Fibroblast of lung (primary cell): ENCODE measurements at places on chromosomes 2 and 18. TPM values are rescaled to one million over a fixed set of nuclear protein-coding genes. Genes with fewer than 3 reads are reported as not detected.
A peak's percentile ranks its signal among the peaks of the same experiment; 100 is the strongest.

DNA sequence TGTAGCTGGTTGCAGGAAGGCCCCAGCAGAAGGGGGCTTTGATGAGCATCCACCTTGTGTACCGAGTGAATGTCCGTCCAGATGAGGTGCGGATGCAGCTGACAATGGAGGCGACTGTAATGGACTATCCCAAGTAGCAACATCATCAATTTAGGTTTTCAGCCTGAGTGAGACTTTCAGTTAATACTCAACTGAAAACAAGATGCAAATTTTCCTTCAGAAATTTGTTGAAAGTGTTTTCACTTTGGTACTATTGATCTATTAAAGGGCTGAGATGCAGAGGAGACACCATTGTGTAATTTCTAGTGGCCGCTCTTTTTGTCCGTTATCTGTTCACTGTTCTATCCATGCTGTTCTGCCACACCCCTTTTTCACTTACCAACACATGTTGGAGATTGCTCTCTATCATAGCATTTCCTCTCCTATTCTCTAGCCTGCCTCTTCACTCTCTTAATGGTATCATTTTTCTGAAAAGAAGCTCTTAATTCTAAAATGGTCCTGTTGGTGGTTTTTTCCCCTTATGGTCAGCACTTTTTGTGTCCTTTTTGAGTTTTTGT is 12.0 kb upstream of the CASP8 start:
- no peak for DNase-seq
- no peaks in the 10 kb centered on the region for H3K4me1 ChIP-seq
- H3K27ac ChIP-seq = no peak overlapping the region
- H3K4me3 ChIP-seq = no peak overlapping the region

Gene UGT1A7
- total RNA-seq = not detected in 2 replicates

Gene TRPM8
- total RNA-seq = under 0.01 and 0.99 TPM in 2 replicates

DNA sequence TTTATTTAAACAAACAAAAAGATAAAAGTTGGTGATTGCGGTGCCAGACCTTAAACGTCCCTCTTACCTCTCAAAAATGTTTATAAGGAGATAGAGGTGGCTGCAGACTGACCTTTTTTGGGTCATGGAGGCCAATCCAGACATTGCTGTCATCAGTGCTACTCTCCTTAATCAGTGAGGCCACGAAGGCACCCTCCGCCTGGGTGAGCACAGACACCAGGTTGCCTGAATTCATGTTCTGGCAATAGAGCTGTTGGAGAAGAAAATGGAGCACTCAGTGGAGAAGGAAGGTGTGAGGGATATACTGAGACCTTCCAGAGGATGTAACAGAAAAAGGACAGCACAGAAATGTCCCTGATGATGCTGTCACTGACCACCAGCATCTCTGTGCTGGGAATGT is 1.5 kb downstream of the REG1B start:
- no peak overlapping the region for H3K27ac ChIP-seq
- H3K4me3 ChIP-seq = no peak overlapping the region
- no peaks in the 10 kb centered on the region for H3K27me3 ChIP-seq

Gene PLEKHM3
- 17.2 and 20.1 TPM in 2 replicates for total RNA-seq

- peaks cover 8% of the 10 kb centered on the region for H3K4me1 ChIP-seq
- H3K36me3 ChIP-seq = no peaks in the 10 kb centered on the region
- no peak overlapping the region for H3K4me3 ChIP-seq
- no peaks in the 10 kb centered on the region for H3K27me3 ChIP-seq
- peak; percentile 29 for DNase-seq
Observed at GRCh38 chr2:229927817-229928321, 5.6 kb downstream of the FBXO36 start.

GRCh38 chr2:3427272-3427671 is 47.8 kb downstream of the TRAPPC12 start:
- no peak overlapping the region for H3K4me3 ChIP-seq
- no peak overlapping the region for H3K27ac ChIP-seq
- H3K36me3 ChIP-seq = peaks cover 15% of the 10 kb centered on the region
- no peaks in the 10 kb centered on the region for H3K27me3 ChIP-seq
- no peaks in the 10 kb centered on the region for H3K4me1 ChIP-seq

Gene CPLX4
- not detected in 2 replicates for total RNA-seq

DNA sequence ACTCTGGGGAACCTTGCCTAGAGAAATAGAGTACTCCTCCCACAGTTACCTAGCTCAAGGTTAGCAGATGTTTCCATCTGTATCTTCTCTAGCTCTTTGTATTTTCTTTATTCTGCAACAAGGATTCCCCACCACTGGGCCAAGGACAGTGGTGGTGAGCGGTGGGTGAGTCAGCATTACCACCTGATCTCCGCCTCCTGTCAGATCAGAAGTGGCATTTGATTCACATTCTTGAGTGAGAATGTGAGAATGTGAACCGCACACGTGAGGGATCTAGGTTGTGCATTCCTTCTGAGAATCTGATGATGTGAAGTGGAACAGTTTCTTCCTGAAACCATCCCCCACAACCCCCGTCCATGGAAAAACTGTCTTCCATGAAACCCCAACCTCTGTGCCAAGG is 9.0 kb downstream of the EPB41L3 start:
- H3K4me3 ChIP-seq = no peak overlapping the region
- DNase-seq = no peak
- no peaks in the 10 kb centered on the region for H3K4me1 ChIP-seq
- H3K27me3 ChIP-seq = no peaks in the 10 kb centered on the region
- no peaks in the 10 kb centered on the region for H3K36me3 ChIP-seq

DNA sequence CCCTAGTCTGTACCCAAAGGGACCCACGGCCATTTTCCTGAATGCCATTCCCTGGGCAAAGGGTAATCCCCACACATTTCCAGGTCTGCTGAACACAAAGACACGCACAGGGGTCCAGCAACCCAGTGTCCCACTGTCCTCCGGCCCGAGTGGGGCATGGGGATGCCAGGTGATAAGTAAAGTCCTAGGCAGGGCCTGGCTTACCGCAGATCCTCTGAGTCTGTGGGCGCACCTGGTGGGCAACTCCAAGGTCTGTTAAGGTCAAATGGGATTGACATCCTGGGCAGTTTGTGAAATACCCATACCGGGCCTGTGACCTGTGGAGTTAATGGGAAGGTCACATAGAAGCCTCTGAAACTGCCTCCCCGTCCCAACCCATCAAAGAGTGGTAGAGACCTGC is 116.1 kb downstream of the EIPR1 start:
- no peak for DNase-seq
- H3K4me1 ChIP-seq = no peaks in the 10 kb centered on the region
- no peaks in the 10 kb centered on the region for H3K36me3 ChIP-seq
- no peak overlapping the region for H3K4me3 ChIP-seq
- no peak overlapping the region for H3K27ac ChIP-seq

- H3K36me3 ChIP-seq = no peaks in the 10 kb centered on the region
- H3K27ac ChIP-seq = no peak overlapping the region
- no peaks in the 10 kb centered on the region for H3K27me3 ChIP-seq
- H3K4me3 ChIP-seq = no peak overlapping the region
Observed at GRCh38 chr2:114859726-114860510, 417.5 kb downstream of the DPP10 start.

- no peaks in the 10 kb centered on the region for H3K27me3 ChIP-seq
- no peak overlapping the region for H3K27ac ChIP-seq
- no peak for DNase-seq
- H3K36me3 ChIP-seq = no peaks in the 10 kb centered on the region
Observed at GRCh38 chr2:168773128-168773527, 29.3 kb upstream of the NOSTRIN start.

Gene CIB4
- not detected in 2 replicates for total RNA-seq

DNA sequence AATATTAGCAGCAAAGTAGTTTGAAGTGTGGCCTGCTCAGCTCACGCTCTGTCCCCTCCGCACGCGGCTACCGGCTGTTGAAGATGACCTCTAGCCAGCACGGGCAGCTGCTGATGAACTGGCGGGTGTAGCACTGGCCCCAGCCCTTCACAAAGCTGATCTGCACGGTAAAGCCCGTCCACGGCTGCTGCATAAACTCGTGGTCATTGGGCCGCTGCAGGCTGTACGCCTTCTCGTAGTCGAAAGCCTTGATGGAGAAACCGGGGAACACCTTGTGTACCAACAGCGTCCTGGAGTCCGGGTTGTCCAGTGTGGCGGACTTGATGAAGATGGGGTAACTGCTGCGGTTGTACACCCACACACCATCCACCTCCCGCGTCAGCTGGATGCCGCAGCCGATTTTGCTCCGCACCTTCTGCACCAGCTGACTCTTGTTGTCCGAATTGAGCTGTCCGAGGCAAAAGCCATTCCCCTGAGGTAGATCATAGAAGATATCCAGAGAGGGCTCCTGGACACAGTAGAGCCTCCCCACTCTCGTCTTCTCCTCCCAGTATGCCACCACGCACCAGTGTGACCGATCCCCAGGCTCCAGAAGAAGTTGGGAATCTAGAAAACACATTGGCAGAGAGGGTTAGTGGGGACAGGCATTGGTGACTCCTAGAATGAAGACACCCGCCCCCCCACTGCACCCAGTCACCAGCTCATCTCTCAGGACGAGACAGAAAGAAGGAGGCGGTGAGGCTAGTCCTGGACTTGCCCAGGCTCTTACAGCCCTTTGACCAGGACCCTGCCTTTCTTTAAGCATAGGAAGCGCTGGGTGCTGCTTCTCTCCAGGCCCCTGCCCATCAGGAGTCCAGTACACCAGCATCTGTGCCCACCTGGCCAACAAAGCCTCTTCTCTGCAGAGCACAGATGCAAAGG is 29.2 kb downstream of the SMAD7 start:
- peaks cover 32% of the 10 kb centered on the region for H3K4me1 ChIP-seq
- no peak overlapping the region for H3K4me3 ChIP-seq
- no peak overlapping the region for H3K27ac ChIP-seq

DNA sequence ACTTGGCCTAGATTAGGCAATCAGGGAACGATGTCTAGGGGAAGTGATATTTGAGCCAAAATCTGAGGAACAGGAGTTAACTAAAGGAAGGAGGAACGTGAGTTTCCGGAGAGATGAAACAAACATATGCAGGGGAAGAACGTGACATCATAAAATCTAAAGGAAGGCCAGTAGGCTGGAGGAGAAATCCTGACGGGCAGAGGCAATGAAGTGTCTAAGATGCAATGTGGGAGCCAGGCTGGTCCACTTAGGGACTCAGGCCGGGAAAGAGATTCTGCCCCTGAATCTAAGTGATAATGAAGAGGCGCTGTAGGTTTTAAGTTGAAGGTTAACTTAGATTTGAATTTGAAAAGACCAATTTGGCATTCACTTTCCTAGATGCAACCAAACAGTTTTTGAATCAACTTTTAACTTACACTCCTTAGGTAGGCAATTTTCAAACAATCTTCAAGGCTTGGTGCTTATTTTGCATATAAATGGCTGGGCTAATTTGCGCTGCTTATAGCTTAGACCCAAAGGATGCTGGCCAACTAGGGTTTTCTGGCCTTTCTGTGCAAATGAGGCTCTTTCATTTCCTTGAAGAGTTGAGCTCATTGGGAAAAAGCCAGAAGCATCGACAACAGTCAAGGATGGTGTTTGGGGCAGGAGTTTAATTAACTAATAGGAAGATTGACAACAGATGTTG is 221.7 kb downstream of the SOX11 start:
- no peaks in the 10 kb centered on the region for H3K36me3 ChIP-seq
- H3K4me3 ChIP-seq = no peak overlapping the region
- no peak overlapping the region for H3K27ac ChIP-seq

- H3K36me3 ChIP-seq = no peaks in the 10 kb centered on the region
- no peak overlapping the region for H3K27ac ChIP-seq
- no peaks in the 10 kb centered on the region for H3K27me3 ChIP-seq
- no peaks in the 10 kb centered on the region for H3K4me1 ChIP-seq
- DNase-seq = peak; percentile 97
Observed at GRCh38 chr2:175233135-175233719, 51.7 kb upstream of the ATP5MC3 start.

DNA sequence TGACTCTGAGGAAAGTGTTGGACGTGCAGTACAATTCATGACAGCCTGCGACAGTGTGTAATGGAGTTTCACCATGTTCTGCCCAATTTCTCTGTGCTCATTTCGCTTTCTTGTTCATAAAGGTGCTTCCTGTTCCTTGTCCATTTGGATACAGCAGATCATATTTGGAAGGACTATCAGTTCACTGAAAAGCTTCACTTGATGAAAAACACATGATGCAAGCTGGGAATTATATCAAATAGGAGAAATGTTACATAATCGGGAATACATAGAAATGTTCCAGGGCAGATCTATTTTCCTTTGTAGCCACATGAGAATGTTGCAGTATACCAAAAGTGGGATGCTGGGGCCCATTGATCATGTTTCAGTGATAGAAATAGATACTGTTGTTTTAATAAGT is 266.3 kb upstream of the SLC14A2 start:
- no peaks in the 10 kb centered on the region for H3K36me3 ChIP-seq
- no peak overlapping the region for H3K27ac ChIP-seq
- no peak for DNase-seq
- H3K4me1 ChIP-seq = no peaks in the 10 kb centered on the region
- no peak overlapping the region for H3K4me3 ChIP-seq

Gene REG3G
- not detected in 2 replicates for total RNA-seq

Gene GGCX
- 28.8 and 46.1 TPM in 2 replicates for total RNA-seq

GRCh38 chr2:232781765-232782164 is 5.4 kb upstream of the KCNJ13 start:
- H3K36me3 ChIP-seq = no peaks in the 10 kb centered on the region
- DNase-seq = peak; percentile 21
- no peak overlapping the region for H3K27ac ChIP-seq
- no peaks in the 10 kb centered on the region for H3K4me1 ChIP-seq

DNA sequence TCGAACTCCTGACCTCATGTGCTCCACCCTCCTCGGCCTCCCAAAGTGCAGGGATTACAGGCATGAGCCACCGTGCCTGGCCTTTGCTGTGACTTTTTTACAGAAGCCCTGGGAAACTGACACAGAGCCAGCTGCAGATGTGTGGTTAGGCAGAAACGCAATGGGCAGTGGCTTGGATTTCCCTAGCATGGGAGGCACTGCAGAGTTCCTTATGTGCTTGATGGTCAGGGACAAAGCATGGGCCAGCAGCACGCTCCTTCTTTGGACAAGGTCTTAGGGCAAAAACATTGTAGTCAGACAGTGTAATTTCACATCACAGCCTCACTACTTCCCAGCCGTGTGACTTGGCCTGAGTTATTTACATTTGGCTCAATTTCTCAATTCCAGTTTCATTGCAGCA is 153.9 kb downstream of the RNF144A start:
- H3K4me3 ChIP-seq = no peak overlapping the region
- no peak overlapping the region for H3K27ac ChIP-seq
- no peaks in the 10 kb centered on the region for H3K27me3 ChIP-seq

GRCh38 chr2:228771774-228772173 is 499.3 kb downstream of the PID1 start:
- no peaks in the 10 kb centered on the region for H3K27me3 ChIP-seq
- no peak overlapping the region for H3K4me3 ChIP-seq
- H3K36me3 ChIP-seq = no peaks in the 10 kb centered on the region
- H3K4me1 ChIP-seq = peaks cover 3% of the 10 kb centered on the region
- DNase-seq = peak; percentile 89
